ENCODE measurements at places on chromosomes 1 and 21.

DNA sequence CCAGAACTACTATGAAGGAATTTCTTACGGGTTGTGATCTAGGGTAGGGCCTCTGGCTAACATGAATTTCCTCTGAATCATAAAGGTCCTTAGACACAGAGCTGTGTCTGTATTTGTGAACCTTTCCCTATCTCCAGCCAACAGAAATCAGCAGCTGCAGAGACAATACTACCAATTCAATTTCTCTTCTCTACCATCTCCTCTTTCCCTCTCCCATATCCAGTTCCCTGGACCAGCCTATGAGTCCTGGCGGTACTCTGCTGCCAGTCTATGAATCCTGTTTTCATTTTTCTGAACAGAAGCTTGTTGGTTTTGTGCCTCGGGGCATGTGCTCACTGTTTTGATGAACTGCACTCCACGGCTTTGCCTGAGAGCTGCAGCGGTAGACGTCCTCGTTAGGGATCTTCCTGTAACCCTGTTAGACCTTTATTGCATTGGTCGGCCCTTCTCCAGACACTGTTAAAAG lies 458.0 kb upstream of the VAMP3 start:
- DNase-seq: no peak

DNA sequence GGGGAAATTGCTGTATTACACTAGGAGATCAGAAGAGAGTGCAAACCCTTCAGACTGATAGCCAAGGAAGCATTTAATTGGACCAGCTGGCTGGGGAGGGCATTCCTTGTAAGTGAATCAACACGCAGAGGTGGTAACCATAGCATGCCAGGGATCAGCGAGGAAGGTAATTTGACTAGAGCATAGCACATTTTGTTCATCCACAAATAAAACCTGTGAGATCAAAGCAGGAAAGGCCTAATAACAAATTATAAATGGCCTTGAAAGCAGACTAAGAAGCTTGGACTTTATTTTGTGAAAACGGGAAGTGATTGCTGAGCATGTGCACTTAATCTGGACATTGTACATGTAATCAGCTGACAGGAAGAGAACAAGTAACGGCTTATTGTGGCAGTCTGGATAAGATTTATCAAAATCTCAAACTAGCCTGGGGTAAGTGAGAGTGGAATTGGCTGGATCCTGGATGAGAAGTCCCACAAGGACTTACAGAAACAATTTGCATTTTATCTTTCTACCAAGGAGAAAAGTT lies 11.7 kb upstream of the CD55 start:
- DNase-seq: no peak

DNA sequence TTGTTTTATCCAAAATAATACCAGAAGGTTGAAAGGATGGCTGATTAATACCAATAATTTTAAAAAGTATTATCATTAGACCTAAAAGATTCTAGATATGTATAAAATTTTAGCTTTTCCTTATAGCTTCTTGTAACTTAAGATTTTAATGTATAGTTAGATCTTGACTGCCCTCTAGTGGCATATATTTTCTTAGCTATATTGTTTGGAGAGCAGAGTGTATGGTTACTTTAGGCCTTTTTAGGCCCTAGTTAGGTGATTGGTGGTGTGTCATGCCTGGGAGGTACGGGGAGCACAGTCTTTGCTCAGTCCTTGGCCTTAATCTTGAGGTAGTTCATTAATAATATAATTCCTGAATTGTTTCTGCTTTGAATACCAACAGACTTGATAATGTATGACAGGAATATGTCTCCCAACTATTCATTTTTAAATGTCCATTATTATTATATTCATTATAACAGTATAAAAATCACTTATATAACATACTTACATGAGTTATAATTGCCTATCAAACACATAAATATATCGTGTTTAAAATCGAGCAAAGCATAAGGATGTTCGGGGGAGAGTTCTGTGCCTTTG lies 328.4 kb downstream of the ZP4 start:
- DNase-seq: peak; percentile 3

GRCh38 chr1:23393706-23394105 lies 24.1 kb upstream of the ZNF436 start:
- no peak for DNase-seq

GRCh38 chr1:16111771-16112595 lies 38.5 kb upstream of the FAM131C start:
- no peak for DNase-seq

DNA sequence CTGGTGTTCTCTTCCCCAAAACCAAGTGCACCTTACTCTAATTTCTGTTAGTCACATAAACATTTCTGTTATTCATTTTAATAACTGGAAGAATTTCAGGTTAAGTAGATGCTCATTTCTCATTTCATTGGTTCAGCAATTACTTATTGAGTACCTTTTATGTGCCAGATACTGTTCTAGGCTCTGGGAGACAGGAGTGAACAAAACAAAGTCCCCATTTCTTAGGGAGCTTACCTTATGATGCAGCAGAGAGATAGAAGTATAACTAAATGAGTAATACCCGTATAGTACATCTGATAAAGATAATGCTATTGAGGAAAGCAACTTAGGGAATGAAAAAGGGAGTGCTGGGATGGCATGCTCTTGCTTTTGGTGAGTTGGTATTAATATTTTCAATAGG lies 33.7 kb downstream of the LRRC8C start:
- DNase-seq: no peak

DNA sequence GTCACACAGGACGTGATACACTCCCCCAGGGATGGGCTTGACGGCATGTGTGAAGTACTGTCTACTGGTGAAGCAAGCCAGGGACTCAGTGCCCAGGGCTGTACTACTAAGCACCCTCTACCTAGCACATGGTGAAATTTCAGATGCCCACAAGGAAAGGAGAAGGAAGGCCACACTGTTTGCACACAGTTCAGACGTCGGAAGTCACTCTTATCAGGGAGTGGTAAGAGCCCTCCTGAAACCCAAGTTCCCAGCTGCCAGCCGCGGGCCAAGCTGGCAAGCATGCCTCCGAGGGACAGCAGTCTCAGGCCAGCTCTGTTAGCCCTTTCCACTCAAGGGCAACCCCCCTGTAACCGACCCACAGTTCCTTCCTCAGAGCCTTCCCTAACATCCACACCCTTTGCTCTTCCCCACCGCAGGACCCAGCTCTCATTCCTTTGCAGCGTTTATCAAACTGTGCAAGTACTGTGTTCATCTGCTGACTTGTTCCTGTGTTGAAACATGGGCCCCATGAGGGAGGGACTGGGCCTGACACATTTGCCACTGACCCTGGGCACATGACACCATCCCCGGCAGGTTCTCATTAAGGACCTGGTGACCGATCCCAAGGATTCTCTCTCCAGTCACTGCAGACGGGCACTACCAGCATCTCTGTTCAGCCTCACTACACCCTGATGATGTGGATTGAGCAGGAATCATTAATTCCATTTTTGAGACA lies 58.5 kb downstream of the SLC66A1 start:
- no peak for DNase-seq

DNA sequence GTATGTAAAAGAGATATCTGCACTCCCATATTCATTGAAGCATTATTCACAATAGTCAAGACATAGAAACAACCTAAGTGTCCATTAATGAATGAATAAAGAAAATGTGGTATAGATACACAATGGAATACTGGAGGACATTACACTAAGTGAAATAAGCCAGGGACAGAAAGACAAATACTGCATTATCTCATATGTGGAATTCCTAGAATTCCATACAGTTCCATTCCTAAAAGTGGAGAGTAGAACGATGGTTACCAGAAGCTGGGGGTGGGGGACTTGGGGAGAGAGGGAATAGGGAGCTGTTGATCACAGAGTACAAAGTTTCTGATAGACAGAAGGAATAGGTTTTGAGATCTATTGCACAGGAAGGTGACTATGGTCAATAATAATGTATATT lies 7.4 kb downstream of the TMED5 start:
- DNase-seq: no peak

GRCh38 chr1:28737307-28738132 lies 780 bp downstream of the YTHDF2 start:
- peak; percentile 48 for DNase-seq

- no peak for DNase-seq
These were observed 22.3 kb upstream of the FAM78B start for GRCh38 chr1:166189126-166189525.

- DNase-seq: no peak
These were observed 64.5 kb upstream of the ROR1 start for GRCh38 chr1:63709267-63709828.

DNA sequence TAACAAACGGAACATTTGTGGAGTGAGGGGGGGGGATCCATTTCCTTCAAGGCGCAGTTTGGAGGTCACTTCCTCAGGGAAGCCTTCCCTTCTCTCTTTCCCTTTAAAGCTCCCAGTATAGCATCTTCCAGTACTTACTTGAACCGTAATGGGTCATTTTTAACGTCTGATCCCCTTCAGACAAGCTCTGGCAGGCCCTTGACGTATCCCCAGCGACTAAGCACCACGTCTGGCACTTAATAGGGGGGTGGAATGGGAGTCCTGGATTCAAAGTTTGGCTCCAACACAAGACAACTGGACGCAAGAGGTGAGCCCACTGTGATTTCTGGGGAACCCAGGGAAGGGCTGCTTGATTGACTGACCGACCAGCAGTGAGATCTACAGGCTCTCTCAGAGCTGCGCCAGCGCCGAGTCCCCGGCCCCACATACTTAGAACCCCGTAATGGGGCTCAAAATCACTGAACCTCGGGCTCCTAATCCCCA lies 441 bp downstream of the YARS1 start:
- no peak for DNase-seq

- no peak for DNase-seq
These were observed 4.4 kb upstream of the ALG6 start for GRCh38 chr1:63363014-63363413.

- DNase-seq: no peak
These were observed 181.8 kb upstream of the ADGRL4 start for GRCh38 chr1:79188337-79188736.

GRCh38 chr1:104056786-104057185 lies 307.1 kb downstream of the AMY1C start:
- DNase-seq: no peak

DNA sequence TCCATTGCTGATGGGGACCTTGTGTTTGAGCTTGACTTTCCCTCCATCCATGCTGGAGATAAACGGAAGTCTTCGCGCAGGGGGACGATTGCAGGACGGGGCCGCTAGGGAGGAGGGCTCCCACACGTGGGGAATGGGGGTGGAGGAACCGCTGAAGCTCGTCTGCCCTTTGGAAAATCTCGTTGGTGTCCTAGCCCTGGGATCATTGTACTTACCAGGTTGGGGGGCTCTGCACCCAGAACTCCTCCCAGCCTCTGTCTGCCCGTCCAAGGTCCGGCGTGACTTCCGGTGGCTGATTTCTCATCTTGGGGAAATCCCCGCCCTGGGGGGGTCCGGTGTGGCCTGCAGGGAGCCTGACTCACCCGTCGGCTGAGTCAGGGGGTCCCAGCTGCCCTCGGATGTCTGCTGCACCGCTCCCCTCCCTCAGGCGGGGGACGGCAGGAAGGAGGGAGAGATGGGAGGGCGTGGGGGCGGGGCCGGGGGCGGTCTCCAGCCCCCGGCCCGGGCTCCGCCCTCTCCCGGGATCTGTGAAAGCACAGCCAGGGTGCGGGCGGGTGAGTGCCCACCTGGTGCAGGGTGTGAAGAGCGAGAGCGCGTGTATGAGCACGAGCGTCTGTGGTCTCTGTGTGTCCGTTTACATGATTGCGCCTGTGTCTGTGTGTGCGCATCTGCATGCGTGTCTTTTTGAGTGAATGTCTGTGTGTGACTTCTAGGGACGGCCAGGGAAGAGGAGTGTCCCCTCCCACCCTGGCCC lies 35.8 kb downstream of the PIK3CD start:
- DNase-seq: peak; percentile 39

- no peak for DNase-seq
These were observed 47.3 kb upstream of the FGGY start for GRCh38 chr1:59249396-59250137.

GRCh38 chr1:10779201-10779600 lies 17.2 kb downstream of the CASZ1 start:
- DNase-seq: no peak

DNA sequence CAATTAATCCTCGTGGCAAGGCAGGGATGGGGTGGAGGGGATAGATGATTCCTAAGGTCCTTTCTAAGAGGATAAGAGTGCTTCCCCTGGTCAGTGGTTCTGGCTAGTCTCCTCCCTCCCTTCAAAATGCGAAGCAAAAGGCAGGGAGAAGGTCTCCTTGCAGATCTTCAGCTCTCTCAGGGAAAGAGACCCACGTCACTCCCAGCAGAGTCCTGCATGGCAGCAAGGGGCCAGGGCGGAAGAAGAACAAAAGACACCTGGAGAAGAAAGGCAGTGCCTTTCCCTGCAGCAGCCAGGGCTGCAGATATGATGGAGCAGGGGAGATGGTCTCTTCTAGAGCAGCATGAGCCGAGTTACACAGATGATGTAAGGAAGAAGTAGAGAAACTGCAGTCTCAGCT lies 29.6 kb upstream of the SLAMF9 start:
- no peak for DNase-seq

DNA sequence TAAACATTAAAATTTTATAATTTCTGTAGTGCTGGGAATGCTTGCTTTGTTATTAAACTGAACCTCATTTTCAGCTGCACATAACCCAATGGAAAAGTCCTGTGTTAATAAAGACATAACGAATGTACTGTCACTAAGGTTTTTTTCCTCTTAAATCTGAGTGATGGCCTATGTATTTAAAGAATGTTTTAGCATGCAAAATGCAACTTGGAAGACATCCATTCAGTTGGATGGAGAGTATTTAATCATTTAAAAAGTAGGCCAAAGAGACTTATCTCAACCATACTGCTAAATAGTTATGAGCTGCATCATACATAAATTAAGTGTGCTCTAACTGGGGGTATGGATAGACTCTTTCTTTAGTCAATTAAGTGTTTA lies 48.5 kb downstream of the RWDD3 start:
- no peak for DNase-seq

GRCh38 chr1:171727778-171728177 lies 14.1 kb downstream of the VAMP4 start:
- DNase-seq: no peak

DNA sequence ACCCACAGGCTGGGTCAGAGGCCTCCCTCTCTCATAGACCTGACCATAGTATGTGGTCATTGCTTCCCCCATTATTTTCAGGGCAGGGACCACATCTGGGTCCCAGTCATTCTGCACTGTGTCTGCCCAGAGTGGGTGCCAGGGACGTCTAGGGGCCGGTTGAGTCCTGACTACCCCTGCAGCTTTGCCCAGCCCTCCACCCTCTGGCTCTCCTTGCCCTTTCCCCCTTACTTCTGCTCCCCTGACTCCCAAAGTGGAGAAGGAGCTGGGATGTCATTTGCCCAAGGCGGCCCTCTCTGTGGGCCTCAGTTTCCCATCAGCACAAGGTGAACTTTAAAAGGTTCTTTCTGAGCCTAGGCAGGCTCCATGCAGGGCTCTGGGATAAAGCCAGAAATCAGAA lies 4.3 kb upstream of the TTC22 start:
- DNase-seq: no peak

- no peak for DNase-seq
These were observed 162.4 kb upstream of the CACYBP start for GRCh38 chr1:174837386-174837785.

DNA sequence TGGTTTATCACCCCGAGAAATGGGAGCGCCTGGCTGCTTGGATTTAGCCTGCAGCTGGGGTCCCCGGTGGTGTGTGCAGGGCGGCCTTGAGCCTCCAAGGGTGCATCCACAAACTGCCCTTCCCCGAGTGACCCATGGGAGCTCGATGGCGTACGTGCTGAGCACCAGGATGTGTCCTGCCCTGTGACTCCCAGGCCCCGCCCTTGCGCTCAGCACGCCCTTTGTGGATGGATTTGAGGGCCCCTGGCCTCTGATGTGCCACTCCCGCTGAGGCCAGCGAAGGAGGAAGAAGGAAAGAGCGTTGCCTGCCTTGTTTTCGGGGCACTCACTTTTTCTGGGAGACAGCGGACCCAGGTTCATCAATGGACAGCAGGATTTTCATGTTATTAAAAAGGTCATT lies 1.7 kb upstream of the TFF3 start:
- DNase-seq: no peak

- DNase-seq: no peak
These were observed at the start of gene PDE9A for GRCh38 chr21:42653231-42654061. TSS of gene PDE9A (plus strand) at chr21:42653621. CDS start at chr21:42653815, 194 bp downstream.
